Pons (tissue), 1 donor: ENCODE measurements at places on chromosomes 12 and 14.

GRCh38 chr14:104925855-104926609, 1.4 kb downstream of the PLD4 start:
- no peak for DNase-seq

DNA sequence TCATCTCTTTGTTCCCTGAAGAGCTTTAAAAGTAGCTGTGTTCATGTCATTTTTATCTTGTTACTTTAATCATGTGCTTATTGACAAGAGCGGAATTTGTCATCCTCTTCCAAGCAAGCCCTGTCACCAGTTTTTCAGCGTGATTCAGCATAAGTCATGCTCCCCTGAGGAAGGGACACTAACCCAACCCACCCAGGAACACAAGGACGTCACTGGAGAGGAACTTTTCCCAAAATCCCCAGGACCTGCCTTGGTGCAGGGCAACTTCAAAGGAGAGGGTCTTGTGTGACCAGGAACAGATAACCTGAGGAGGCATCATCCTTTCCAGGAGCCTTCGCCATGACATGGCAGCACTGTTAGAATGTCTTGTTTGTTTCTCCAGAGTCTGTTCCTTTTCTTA, 107.1 kb upstream of the DIO3 start:
- no peak for DNase-seq

DNA sequence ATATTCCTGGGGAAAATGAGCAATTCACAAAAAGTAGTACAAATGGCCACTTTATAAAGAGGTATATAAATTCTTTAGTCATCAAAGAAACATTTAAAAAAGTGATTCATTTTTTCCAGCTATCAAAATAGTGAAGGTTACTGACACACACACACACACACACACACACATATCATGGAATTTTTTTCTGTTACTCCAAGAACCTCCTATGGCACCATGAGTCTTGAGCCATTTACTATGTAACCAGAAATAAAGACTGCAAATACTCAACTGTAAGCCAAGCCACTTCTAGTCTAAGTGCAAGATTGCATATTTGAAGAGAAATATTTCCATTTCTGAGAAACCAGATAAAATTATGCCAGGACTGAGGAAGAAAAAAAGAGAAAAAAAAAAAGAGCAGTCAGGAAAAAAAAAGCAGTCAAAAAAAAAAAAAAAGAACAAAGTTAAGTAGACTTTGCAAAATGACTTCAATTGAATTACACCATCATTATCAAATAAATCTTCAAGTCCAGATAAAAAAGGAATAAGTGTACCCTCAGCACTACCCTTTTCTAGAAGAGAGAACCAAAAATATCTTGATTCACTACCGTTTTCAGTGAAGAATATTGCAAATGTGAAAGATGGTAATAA, 275.7 kb downstream of the DAD1 start:
- DNase-seq = no peak

DNA sequence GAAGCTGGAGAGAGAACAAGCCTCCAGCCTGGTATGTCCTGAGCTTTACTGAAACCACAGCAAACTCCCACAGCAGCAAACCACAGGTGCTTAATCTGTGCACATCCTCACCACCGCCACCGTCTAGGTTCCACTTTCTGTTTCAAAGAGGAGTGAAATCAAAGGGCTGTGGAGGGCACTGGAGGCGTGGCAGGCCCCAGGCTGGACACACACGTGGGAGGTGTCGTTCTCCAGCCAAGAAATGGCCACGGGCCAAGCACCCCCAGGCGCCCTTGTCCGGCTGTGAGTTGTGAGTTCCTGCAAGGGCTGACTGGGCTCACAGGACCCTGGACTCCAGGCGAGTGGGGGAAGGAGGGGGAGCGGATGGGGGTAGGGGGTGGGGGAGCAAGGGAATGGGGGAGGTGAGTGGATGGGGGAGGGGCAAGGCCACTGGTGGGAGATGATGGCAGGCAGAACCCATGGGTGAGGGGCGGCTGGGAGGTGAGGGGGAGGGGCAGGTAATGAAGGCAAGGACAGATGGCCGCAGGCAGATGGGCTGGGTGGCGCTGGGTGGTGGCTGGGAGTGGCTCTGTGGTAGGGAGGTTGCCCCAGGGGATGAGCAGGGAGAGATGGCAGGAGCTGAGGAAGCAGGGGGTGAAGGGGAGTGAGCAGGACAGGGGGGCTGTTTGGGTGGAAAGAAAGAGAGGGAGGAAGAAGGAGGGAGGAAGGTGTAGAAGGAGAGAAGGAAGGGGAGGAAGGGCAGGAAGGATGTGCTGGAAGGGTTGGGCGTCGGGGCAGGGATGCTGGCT, 86.7 kb downstream of the NCOR2 start:
- no peak for DNase-seq

- no peak for DNase-seq
Observed at GRCh38 chr12:19110221-19110940, 19.2 kb upstream of the PLEKHA5 start.

DNA sequence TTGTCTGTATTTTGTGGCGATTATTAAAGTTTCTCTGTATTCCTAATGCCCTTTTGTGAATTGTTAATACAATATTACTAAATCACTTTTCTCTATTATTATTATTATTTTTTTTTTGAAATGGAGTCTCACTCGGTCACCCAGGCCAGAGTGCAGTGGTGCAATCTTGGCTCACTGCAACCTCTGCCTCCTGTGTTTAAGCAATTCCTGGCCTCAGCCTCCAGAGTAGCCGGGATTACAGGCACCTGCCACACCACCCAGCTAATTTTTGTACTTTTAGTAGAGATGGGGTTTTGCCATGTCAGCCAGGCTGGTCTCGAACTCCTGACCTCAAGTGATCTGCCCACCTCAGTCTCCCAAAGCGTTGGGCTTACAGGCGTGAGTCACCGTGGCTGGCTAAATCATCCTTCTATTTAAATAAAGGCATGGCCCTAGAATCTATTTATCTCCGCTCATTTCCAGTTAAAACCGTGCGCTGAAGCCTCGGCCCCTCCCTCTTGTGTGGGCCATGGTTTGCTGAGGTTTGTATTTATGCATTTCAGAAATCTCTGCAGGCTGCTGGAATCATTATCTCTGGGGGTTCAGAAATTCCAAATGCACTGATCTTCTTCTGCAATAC, 1136.4 kb upstream of the TMEM132C start:
- DNase-seq = no peak

DNA sequence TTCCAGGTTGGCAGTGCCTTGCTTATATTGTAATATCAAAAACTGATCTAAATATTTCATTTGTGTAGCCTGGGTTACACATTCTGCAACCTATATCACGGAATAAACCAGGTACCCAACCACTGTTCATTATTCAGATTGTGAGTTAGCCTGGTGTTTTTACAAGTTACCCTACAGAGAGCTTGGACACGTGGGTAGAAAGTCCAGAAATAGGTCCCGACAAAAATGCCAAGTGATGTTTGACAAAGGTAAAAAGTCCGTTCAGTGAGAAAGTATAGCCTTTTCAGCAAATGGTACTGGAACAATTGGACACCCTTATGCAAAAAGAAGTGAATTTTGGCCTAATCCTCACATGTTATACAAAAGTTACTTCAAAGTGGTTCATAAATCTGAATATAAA, 17.6 kb upstream of the EVL start:
- DNase-seq = no peak

GRCh38 chr12:130117701-130118100, 44.6 kb upstream of the FZD10 start:
- no peak for DNase-seq

DNA sequence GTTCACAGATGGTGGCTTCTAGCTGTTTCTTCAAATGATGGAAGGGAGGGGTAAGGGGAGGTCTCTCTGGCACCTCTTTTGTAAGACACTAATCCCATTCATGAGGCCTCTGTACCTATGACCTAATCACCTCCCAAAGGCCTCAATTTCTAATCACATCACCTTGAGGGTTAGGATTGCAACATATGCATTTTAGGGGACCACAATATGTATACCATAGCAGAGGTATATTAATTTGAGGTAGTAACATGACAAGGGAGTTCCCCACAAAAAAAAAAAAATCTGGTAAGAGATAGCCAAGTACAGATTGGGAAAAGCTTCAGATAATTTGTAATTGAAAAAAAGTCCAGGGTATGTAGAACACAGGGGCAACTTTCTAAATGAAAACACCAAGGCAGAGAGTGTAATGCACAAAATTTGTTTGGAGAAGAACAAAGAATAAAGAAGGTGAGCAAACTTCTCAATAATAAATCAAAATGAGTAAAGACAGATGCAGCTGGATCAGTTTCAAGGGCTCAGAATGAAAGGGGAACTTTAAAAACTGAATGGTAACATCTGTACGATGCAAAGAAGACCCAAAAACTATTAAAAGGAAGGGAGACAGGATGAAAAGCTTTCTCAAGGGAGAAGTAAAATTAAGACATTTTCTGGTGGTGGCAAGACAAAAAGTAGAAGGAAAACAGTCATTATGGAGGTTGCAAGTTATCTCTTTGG, 125.5 kb upstream of the DCN start:
- no peak for DNase-seq

GRCh38 chr14:69044965-69045555, 66.0 kb upstream of the ACTN1 start:
- DNase-seq = no peak

DNA sequence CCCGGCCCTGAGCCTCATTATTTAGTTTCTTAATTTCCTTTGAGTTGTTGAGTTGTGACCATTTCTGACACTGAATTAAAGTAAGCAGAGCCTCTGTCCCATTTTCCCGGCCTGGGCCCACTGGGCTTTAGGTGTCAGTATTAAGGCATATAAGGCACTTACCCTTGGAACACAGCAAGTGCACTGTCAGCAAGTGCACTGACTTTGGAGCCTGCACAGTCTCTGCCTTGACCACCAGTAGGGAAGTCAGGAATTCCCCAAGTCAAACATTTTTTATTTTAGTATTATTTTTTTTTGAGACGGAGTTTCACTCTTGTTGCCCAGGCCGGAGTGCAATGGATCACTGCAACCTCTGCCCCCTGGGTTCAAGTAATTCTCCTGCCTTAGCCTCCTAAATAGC, 56.6 kb downstream of the MAX start:
- no peak for DNase-seq

GRCh38 chr14:65366802-65367565, 45.5 kb upstream of the FUT8 start:
- no peak for DNase-seq

- DNase-seq = no peak
Observed at GRCh38 chr12:122856999-122857671, 21.9 kb downstream of the HIP1R start.
